ENCODE measurements at places on chromosomes 4 and X.

GRCh38 chrX:335758-336155 lies 17.2 kb upstream of the GTPBP6 start:
- DNase-seq, result no peak

DNA sequence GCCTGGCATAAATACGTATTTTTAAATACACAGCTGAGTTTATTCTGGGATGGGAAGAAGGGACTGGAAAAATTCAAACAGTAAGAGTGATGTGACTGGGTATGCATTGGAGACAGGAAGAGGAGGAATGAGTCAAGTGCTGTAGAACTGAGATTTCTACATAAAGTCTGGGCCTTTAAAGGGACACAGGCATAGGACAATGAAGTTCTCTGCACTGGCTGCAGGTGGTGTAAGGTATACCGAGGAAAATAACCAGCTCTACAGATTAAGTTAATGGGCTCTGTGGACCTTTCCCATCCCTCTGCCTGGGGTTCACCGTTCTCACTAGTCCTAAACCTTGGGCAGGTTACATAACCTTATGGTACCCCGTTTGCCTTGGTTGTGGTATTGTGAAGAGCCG lies 68.7 kb downstream of the DHX15 start:
- DNase-seq, result no peak

DNA sequence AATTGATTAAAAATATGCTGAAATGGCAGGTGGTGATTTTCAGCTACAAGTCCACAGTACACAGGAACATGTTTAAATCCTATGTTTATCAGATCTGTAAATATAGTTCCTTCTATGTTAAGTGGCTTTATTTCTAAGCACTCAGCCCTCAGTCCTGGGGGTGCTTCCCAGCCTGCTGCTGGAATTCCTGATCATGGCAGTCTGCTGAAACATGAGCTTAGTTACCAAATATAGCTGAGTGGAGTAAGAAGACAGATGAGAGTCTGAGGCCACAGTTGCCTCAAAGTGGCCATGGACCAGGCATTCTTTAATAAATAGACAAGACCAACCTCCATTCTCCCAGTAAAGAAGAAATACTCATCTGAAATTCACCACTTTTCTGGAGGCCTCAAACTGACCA lies 17.1 kb upstream of the DDX60 start:
- DNase-seq, result no peak

GRCh38 chrX:23066588-23067281 lies 67.0 kb downstream of the DDX53 start:
- no peak for DNase-seq

GRCh38 chrX:132489578-132490419 lies 961 bp upstream of the MBNL3 start:
- peak; percentile 52 for DNase-seq

DNA sequence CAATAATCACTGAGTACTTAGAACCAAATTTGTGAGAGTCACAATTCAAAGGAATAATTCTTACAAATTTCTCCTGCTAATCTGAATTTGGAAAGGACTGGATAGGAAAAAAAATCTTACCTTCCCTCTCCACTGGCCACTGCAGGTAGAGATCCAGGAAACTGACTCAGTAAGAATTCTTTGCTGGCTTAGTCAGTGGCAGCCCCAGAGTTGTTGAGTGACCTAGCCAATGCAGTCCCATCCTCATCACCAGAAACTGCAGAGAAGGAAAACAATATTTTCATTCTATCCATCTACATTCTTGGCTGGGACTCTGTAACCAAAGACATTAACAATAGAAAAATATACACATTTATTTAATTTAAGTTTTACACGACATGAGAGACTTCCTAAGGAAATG lies 572.0 kb downstream of the ADGRL3 start:
- no peak for DNase-seq

DNA sequence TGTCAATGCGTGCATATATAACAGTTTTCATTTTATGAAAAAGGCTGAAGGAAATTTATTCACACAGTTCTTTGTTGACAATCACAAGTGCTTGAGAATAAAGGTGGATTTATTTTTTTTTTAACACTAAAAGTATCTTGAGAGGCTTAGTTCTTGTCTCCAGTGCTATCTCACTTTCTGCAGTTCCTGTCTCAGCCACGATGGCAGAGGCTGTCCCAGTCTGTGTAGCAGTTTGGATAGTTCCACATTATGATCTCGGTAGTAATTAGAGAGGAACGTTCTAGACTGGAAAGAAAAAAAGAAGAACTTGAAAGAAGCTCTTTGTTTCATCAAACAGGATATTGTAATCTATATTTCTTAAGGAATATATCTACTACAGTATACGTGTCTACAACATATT lies 229.0 kb downstream of the UGT8 start:
- DNase-seq, result no peak

- DNase-seq, result no peak
Observed at GRCh38 chr4:73133784-73134183, 64.3 kb upstream of the COX18 start.

- DNase-seq, result no peak
Observed at GRCh38 chr4:143017210-143017609, 167.5 kb upstream of the USP38 start.

DNA sequence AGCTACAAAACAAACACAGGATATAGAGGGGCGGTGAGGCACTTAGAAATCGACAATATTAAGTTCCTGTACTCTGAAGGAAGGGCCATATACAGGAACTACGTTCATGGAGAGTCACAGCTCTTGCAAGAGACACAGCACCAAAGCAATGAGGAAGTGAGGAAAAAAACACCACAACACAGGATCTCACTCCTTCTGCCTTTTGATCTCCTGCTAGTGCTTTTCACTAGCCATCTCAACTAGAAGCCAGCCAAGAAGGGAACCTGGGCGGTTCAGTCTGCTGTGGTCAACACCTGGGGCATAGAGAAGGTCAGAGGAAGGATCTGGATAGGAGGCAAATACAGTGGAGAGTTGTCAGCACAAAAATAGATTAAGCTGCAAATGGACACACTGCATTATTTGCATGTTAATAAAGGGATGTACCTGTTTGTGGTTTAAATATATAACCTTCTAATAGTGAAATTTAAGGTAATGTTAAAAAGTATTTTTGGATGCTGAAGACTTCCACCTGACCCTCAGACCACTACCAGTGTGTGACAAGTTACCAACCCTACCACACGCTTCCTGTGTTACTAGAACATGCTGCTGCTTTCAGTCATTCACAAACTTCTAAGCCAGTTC lies 104.6 kb downstream of the DTHD1 start:
- DNase-seq, result no peak

DNA sequence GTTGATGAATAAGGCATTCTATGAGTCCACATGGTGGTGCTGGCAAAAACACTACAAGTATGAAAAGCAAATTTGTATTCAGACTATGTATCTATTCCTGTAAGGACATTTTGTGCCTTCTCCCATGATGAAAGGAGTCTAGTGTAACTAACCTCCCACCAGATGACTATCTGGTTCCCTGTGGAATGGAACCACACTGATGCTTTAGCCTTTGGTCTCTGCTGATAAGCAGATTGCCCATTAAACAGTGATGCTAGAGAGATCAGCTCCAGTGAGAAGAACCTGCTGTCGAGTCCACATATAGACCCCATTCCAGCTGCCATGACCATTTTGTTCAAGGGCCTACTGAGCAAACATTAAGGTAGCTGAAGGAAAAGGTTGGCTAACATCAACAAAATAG lies 10.5 kb upstream of the THOC2 start:
- DNase-seq, result no peak

Data from NCI-H1105 treated with DMSO at 0.1 percent for 48 hours (cell line).